ENCODE measurements at places on chromosomes 1 and 21.

GRCh38 chr1:171457412-171457811 is 27.9 kb upstream of the PRRC2C start:
- H3K27ac ChIP-seq: no peak overlapping the region
- no peaks in the 10 kb centered on the region for H3K36me3 ChIP-seq
- H3K4me3 ChIP-seq: no peak overlapping the region
- no peak for DNase-seq
- H3K27me3 ChIP-seq: no peaks in the 10 kb centered on the region

DNA sequence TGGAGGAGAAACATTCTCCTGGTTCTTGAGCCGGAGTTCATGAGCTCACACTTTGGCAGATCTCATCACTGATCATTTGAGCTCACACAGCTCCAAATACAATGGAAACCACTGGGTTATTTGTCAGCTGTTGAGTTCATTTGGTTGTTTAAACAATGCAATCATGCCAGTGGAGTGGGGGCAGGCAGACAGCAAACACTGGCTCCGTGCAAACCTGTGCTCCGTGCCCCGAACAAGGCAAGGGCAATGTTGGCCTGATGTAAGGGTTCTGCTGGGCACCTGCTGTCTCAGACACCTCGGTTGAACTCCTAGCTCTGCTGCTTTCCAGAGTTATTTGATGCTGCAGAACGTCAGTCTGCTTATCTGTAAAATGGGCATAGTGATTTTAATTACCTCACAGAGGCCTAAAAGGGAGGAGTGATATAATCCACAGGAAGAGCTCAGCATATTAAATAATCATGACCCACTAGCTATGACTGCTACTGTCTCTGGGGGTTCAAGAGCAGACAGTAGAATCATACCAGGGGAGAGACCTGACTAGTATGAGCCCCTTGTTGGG is 20.0 kb upstream of the CLIC6 start:
- no peak overlapping the region for H3K27ac ChIP-seq
- no peak for DNase-seq
- H3K36me3 ChIP-seq: no peaks in the 10 kb centered on the region
- no peaks in the 10 kb centered on the region for H3K27me3 ChIP-seq
- no peak overlapping the region for H3K4me3 ChIP-seq
- H3K4me1 ChIP-seq: no peaks in the 10 kb centered on the region

DNA sequence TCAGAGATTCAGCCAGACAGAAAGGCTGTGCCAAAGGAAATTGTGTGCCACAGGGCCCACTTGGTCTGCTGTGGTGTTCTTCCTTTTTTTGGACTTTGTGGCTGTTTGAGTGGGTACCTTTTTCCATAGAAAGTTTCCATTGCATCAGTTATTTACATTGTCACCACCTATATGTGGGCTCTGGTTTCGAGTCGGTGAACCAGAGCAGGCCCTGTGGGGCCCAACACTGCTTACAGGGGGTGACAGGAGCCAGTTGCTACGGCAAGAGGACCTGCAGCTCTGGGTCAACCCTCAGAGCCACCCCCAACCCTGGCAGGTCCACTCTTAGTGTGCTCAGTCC is 157.0 kb upstream of the EDN2 start:
- no peak for DNase-seq
- H3K4me3 ChIP-seq: no peak overlapping the region
- H3K4me1 ChIP-seq: no peaks in the 10 kb centered on the region
- no peaks in the 10 kb centered on the region for H3K27me3 ChIP-seq
- no peak overlapping the region for H3K27ac ChIP-seq

DNA sequence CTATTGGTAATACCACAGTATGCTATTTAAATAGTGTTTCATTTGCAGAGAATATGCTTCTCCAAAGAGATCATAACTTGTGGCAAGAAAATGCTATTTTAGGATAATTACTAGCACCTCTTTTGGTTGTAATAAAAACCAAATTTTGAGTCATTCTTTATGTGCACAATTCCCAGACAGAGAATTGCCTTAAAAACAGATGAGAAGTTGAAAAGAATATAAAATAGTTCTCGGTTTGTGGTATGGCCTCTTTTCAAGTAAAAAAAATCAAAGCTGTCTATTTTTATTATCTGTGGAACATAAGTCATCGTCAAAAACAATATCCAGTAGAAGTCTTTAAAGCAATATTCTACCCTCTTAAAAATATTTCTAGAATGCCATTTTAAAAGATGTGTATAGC is 185.9 kb downstream of the GREM2 start:
- no peak overlapping the region for H3K27ac ChIP-seq
- DNase-seq: no peak
- H3K27me3 ChIP-seq: no peaks in the 10 kb centered on the region
- no peak overlapping the region for H3K4me3 ChIP-seq
- H3K4me1 ChIP-seq: no peaks in the 10 kb centered on the region
- H3K36me3 ChIP-seq: no peaks in the 10 kb centered on the region

- H3K4me1 ChIP-seq: peaks cover 67% of the 10 kb centered on the region
- H3K27ac ChIP-seq: peak overlapping the region; percentile 90
- peak overlapping the region; percentile 3 for H3K4me3 ChIP-seq
Observed at GRCh38 chr1:115757326-115757725, 11.2 kb downstream of the CASQ2 start.

DNA sequence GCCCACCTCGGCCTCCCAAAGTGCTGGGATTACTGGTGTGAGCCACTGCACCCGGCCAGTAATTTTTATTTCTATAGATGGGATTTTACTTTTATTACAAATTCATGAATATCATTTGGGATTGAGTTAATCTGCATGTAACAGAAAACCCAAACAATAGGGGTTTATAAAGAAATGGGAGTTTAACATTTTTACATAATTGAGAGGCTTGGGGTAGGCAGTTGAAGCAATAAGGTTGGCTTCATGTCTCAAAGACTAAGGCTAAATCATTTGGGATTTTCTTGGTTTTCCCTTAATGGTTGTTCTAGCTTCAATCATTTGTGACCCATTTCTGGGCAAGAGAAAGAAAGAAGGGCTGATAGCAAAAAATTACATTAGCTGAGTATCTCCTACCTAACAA is 118.7 kb upstream of the FOXD3 start:
- no peaks in the 10 kb centered on the region for H3K4me1 ChIP-seq
- DNase-seq: no peak
- H3K4me3 ChIP-seq: no peak overlapping the region
- no peak overlapping the region for H3K27ac ChIP-seq

GRCh38 chr1:153742411-153743142 is 14.7 kb downstream of the INTS3 start:
- H3K27ac ChIP-seq: no peak overlapping the region
- DNase-seq: no peak
- H3K36me3 ChIP-seq: peaks cover 87% of the 10 kb centered on the region
- H3K4me3 ChIP-seq: no peak overlapping the region
- peaks cover 1% of the 10 kb centered on the region for H3K4me1 ChIP-seq

GRCh38 chr21:17451364-17451891 is 61.4 kb upstream of the CXADR start:
- DNase-seq: no peak
- no peak overlapping the region for H3K27ac ChIP-seq
- H3K36me3 ChIP-seq: no peaks in the 10 kb centered on the region
- H3K4me1 ChIP-seq: no peaks in the 10 kb centered on the region
- no peaks in the 10 kb centered on the region for H3K27me3 ChIP-seq

DNA sequence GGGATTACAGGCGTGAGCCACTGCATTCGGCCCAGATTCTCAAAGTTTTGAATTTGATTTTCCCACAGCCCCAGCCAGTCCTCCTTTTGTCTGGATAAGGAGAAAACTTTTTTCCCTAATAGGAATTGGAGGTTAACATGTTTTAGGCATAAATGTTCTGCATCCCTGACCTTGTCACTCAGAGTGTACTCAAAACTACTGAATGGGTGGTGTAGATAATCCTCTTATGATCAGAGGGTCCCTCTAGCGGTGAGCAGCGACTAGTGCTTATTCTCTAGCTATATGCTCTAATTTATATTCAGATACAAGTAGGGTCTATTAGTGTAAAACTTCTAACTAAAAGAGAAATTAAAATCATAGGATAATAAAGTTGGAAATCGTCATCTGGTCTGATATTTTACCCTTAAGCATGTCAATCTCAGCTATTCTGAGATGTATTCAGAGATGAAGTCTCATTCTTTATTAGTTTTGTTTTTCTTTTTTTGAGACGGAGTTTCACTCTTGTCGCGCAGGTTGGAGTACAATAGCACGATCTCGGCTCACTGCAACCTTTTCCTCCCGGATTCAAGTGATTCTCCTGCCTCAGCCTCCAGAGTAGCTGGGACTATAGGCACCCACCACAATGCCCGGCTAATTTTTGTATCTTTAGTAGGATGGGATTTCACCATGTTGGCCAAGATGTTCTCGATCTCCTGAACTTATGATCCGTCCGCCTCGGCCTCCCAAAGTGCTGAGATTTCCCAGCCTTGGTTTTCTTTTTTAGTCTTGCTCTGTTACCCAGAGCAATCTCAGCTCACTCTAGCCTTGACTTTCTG is 2.7 kb upstream of the PSMD4 start:
- DNase-seq: peak; percentile 29
- H3K4me3 ChIP-seq: no peak overlapping the region
- H3K4me1 ChIP-seq: peaks cover 13% of the 10 kb centered on the region

DNA sequence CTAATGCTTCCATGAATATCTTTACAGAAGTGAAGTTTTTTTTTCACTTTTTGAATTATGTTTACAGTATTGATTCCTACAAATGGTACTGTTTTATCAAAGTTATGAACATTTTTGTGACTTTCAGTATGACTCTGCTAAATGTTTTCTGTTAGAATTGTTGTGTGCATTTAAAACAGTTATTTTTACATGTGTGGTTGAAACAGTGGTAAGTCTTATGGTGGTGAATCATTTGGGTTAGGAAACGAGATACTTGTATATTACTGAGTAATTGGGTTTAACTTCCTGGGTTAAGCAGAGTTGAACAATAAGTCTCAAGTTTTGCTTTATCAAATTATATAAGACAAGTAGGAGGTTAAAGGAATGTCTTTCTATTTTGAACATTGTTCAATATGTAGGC is 66.8 kb downstream of the VPS13D start:
- peaks cover 4% of the 10 kb centered on the region for H3K4me1 ChIP-seq
- H3K27ac ChIP-seq: peak overlapping the region; percentile 6
- H3K36me3 ChIP-seq: peaks cover 91% of the 10 kb centered on the region

GRCh38 chr21:39529026-39529425 is 77.3 kb downstream of the SH3BGR start:
- no peak for DNase-seq
- H3K27me3 ChIP-seq: no peaks in the 10 kb centered on the region
- H3K4me1 ChIP-seq: peaks cover 6% of the 10 kb centered on the region
- H3K27ac ChIP-seq: no peak overlapping the region

- H3K27ac ChIP-seq: no peak overlapping the region
- H3K4me3 ChIP-seq: no peak overlapping the region
- H3K36me3 ChIP-seq: peaks cover 52% of the 10 kb centered on the region
- peaks cover 21% of the 10 kb centered on the region for H3K4me1 ChIP-seq
- no peak for DNase-seq
Observed at GRCh38 chr1:19254416-19254815, 2.8 kb downstream of the MRTO4 start.

DNA sequence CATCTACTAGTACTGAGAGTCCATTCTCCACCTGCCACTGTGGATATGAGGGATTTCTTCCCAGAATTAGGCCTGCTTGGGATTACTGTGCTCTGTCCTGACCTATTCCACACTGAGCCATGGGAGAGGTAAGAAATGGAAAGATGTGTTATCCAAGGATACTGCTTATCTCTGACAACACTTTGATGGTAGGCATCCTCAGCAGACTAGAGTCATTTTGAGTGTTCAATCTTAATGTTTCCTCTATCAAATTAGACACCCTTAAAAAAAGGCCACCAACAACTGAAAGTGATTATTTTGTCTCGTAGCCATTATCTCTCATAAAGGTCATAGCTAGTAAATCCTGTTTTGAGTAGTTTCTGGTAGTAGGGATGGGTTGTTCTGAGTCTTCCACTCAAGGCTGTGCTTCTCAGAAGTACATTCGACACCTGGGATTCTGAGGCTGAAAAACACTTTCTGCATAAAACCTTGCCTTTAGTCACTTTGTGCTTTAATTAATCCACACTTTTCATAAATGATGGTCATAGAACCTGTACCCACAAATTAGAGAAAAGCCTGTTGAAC is 8.8 kb downstream of the ATPAF1 start:
- H3K27ac ChIP-seq: no peak overlapping the region
- H3K36me3 ChIP-seq: peaks cover 2% of the 10 kb centered on the region
- DNase-seq: no peak
- H3K4me1 ChIP-seq: no peaks in the 10 kb centered on the region
- H3K27me3 ChIP-seq: no peaks in the 10 kb centered on the region
- no peak overlapping the region for H3K4me3 ChIP-seq

DNA sequence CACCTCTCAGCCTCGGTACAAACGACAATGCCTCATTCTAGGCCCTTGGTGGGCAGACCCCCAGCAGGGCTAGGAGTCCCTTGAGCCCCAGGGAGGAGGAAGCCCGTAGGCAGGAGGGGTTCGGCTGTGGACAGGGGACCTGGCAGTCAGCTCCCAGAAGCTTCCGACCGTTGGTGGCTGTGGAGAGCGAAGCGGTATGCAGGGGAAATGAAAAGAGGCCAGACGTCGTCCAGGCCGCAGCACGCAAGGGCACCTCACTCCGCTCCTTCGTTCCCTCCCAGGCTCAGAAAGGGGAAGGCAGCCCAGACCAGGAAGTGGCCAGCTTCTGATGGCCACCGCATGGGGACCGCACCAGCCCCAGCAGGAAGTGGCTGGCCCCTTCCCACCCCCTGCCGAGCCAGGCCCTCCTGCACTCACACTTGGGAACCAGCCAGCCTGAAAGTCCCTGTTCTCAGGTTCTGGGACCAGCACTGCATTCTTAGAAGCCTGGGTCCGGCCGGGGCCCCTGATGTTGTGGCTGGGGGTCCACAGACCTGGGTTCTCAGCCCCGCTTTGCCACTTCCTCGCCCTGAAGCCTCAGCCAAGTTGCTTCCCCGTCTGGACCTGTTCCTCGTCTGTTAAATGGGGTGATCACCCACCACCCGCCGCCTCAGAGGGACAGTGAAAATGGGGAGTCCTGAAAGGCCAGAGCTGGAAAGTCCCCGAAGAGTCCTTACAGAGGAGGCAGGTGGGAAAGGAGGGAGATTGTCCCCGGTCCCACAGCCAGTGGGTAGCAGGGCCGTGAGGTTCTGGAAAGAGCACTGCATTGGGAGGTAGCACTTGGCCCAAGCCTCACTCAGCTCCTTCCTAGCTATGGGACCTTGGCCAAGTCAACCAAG is 104.0 kb upstream of the RUNX3 start:
- no peak overlapping the region for H3K27ac ChIP-seq
- H3K36me3 ChIP-seq: no peaks in the 10 kb centered on the region
- no peaks in the 10 kb centered on the region for H3K27me3 ChIP-seq
- no peaks in the 10 kb centered on the region for H3K4me1 ChIP-seq

DNA sequence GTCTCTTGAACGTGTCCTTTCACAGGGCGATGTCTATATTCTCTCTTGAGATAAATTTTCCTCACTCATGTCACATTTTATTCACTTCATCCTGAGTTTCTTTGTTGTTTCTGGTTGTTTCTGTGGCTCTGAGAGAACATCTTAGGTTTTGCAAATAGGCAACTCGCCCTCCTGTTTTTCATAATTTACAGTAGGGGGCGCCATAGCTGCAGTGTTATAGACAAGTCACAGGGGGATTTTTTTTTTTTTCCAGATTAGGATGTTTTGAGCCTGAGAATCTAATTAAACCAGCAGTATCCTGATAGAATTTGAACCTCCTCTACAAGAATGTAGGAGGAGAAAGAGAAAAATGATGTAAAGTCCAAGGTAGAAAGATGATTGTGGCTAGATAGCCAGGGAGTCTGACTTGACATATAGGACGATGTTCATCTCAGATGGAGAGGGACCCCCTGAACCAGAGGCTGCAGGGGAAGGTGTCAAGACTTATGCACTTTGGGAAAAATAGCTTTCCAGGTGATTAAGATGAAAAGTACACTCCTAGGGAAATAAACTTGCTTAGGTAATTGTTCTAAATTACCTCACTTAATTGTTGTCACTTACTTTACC is 76.3 kb downstream of the ZP4 start:
- no peaks in the 10 kb centered on the region for H3K36me3 ChIP-seq
- H3K4me3 ChIP-seq: no peak overlapping the region
- no peak overlapping the region for H3K27ac ChIP-seq
- no peaks in the 10 kb centered on the region for H3K27me3 ChIP-seq
